ENCODE measurements at places on chromosomes 2 and 18.

DNA sequence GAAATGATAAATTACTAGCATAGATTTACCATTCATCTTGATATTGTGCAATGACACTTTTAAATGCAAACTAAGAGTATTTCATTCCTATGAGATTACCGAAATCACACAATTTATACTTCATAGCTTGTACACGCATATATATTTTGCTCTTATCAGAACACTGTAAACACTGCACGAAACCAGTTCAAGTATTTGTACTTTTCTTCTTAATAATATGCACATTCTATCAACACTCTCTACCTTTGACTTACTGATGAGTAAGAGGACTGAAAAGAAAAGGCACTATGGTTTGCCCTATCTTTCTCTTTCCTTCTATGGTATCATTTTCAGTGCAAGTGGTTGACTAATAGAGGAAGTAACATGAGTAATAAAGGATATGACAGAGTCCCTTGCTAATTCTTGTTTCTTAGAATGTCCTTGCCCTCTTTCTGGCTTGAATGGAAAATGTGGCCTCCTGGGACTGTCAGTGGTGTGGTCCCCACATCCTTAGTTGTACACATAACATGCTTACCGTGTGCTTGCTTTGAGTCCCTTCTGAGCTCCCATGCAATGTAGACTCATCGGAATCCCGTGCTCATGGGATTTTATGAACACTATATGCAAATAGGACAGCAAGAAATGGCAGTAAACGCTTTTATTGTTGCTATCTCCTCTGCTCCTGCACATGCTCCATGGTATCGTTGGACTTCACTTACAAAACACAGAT is 363.5 kb upstream of the TNP1 start:
- DNase-seq = no peak

GRCh38 chr2:114405247-114406116 is 37.0 kb upstream of the DPP10 start:
- no peak for DNase-seq

- no peak for DNase-seq
Observed at GRCh38 chr2:123481406-123481805, 543.7 kb upstream of the CNTNAP5 start.

GRCh38 chr2:193539188-193539587 is 1344.5 kb upstream of the TMEFF2 start:
- no peak for DNase-seq

DNA sequence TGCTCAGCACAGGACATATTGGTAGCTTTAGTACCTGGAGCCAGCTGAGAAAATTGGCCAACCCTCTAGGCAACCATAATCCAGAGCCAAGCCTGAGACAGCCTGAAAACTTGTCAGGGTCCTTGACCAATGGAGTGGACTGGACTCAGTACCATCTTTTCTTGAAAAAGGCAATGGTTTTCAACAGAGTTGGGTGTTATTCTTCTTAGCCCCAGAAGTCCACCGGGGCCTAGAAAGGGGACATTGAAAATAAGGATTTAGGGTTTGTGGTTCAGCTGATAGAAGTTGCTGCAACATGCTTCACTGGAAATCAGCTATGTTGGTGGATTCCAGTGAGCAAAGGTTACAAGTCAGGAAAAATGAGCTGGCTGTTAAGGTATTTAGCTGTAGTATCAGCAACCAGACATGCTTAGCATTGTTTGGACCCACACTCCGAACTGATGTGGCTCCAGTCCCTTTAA is 22.1 kb upstream of the CNOT11 start:
- no peak for DNase-seq

DNA sequence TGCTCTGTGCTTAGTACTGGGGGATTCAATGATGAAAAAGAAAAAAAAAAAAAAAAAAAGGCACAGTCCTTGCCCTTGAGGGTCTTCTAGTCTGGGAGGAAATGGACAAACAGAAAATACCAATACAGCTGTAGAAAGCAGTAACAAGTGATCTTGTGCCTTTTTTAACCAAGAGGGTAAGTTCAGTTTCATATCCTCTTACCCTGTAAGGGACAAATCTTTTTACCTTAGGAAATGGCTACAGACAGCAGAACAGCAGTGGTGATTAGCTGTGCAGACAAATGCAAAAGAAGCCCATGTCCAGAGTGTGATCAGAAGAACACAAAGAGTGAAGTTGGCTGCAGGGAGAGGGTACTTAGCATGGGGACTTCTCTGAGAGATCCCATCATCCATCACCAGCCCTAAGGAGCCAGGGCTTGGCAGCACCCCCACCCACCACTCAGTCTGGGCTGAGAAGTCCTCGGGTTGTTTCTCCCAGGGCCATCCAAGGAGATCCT is 102.9 kb downstream of the ALPK2 start:
- no peak for DNase-seq

DNA sequence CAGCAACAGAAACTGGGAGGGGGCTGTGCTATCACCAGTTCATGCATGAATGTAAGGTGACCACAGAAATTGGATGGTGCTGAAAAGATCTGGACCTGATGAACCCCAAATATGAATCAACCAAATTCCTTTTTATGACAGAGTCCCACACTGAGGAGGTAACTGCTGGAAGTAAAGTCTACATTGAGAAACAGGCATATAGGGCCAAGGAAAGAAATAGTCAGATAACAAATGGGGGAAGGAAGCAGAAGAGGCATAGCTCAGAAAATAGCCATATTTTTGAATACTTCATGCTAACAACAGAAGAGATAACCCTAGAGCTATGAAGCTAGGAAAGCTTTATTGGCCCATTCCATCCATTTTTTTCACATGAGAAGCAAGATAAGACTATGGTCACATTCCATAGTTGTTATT is 25.8 kb downstream of the ZC3H6 start:
- no peak for DNase-seq

Measured in activated CD4-positive, CD25-positive, alpha-beta regulatory T cell (primary cell).